ENCODE measurements at places on chromosomes 12 and 14.

DNA sequence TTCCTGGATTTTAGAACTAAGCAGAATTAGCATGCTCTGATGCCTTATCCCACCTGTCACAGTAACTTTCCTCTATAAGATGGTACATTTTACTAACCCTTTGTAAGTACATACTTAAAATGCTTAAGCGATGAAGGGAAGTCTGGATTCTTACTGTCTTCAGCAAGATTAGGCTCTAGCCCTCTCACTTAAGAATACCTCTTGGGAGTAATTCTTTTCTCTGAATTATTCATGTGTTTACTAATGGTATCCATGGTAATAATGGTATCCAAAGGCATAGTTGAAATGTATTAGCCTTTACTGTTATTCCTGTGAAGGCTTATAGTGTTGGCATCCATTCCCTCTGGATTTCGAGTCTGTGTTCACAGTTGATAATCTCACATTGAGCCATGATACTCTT is 176.9 kb downstream of the MON2 start:
- no peak for DNase-seq

GRCh38 chr12:52121824-52122539 is 42.5 kb downstream of the SMIM41 start:
- DNase-seq: peak; percentile 21

- DNase-seq: no peak
Measured at GRCh38 chr14:54440037-54440436, 1.1 kb downstream of the CNIH1 start.

DNA sequence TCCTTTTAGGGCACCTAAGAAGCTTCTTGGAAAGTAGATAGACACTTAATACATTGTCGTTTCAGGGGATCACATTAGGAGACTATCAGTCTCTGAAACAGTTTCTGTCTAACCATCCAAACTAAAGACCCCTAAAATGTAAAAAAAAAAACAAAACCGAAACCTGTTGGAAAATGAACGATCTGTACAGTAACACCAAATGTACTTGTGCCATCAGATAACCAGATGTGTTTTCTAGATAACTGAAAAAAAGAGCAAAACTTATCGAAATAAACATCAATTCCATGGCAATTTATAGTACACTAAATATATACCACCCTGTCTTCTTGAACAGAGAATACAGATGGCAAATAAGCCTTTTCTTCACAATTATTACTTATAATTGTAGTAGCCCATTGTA is 2.1 kb downstream of the LDHB start:
- DNase-seq: no peak

- no peak for DNase-seq
Measured at GRCh38 chr14:21526672-21527317, 649 bp upstream of the SALL2 start.

- no peak for DNase-seq
Measured at GRCh38 chr12:108637222-108637971, 3.7 kb upstream of the SELPLG start.

DNA sequence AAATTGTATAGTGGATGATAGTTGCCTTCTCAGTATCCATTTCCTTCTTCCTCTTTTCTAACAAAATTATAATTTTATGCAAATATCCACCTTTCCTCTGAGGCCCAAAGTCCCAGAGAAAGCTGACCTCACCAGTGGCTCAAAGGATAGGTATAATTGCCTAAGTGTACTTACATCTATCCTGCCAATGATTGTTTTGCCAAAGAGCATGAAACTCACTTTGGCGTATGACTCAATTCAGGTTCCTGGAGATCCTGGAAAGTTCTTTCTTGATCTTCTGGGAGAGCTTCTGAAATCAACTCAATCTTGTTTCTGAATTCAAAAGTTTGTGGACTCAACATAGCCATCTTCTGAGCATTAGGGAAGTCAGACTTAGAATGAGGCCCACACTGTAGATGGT is 10.5 kb upstream of the RBM25 start:
- DNase-seq: no peak

DNA sequence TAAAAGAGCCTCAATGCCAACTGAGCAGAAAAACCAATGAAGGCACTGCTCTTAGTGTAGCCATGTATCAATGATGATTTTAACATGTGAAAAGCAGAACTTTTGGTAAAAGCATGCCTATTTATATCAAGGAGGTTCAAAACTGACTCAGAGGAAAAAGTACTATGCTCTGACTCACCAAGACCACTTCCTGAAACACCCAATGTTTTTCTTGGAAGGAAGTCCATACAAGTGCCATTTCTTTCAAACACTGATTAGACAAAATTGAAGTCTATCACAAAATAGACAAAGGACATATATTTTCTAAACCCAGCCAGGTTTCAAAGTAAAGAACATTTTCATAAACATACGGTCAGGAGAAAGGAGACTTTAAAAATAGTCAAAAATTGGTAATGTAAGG is 88.6 kb downstream of the EPS8 start:
- no peak for DNase-seq

DNA sequence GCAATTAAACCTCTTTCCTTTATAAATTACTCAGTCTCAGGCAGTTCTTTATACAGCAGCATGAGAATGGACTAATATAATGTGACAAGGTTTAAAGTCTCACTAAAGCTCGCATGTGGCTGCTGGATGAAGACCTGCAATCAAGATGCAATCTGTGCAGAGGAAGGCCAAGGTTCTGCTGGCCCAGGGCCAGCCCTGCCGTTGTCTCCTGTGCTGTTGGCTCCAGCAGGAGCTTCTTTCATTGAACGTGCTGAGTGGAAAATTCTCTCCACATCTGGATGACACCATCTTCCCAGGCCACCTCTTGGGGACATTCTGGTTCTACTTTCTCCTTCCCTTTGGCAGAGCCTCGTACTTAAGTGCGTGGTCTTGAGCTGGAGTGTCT is 742.2 kb downstream of the VRK1 start:
- no peak for DNase-seq

DNA sequence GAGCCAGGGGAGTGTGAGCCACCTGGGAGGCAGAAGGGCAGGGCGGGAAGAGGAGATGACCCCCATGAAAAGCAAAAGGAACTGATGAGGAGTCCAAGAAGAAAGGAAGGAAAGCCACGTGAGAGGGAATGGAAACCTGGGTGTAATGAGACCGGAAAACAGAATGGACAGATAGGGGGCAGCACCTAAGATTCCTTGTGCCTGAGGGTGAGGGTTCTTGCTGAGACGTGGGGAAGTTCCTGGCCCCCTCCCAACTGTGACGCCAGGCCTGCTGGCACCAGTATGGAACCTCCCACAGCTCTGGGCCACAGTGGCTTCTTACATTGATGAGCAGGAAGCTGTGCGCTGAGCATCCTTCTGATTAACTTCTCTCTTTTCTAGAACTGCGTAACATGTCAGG is 30.8 kb downstream of the TTC7B start:
- DNase-seq: no peak

DNA sequence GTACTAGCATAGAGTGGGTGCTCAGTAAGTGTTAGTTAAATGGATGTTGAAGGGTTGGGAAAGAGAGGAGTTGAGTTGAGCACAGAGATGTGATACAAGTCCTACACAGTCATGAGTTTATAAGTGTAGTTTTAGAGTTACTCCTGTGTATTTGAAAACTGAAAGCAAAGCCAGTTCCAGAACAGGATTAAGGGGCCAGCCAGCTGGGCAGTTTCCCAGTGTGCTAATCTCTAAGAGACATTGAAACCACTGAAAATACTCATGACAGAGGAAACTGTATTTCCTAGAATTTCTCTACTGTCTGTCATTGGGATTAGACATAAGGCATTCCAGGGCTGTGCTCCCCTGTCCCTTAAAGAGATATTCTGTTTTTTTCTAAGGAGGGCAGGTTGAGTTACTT is 101.0 kb downstream of the DERA start:
- DNase-seq: no peak

DNA sequence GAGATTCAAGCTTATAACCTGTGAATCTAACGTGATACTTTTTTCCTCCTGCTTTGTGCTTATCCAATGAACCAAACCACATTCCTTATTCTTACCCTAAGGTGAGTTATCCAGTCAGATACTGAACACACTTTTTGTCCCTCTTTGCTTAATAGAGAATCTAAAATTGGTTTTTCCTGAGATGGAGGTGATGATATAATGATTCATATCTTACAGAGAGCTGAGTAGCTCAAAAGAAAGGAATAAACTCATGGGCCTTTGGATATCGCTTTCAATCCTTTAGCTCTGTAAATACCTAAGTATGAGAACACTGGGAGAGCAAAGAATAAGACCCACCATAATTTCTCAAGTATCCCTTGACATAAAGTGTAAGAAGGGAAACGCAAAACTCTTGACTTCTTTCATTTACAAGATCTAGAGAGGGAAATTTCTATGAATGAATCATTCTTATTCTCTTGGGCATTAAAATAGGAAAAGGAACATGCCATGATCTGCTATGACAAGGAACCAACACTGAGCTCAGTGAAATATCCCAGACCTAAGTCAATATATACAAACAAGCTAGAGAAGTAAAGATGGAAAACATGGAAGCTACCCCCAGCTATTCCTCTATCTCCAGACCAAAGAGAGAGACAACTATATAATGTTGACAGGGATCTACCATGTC is 81.8 kb upstream of the STAC3 start:
- DNase-seq: no peak

GRCh38 chr14:67464879-67465278 is 23.6 kb downstream of the TMEM229B start:
- DNase-seq: no peak

- DNase-seq: no peak
Measured at GRCh38 chr12:53290661-53291060, 4.7 kb upstream of the PFDN5 start.

DNA sequence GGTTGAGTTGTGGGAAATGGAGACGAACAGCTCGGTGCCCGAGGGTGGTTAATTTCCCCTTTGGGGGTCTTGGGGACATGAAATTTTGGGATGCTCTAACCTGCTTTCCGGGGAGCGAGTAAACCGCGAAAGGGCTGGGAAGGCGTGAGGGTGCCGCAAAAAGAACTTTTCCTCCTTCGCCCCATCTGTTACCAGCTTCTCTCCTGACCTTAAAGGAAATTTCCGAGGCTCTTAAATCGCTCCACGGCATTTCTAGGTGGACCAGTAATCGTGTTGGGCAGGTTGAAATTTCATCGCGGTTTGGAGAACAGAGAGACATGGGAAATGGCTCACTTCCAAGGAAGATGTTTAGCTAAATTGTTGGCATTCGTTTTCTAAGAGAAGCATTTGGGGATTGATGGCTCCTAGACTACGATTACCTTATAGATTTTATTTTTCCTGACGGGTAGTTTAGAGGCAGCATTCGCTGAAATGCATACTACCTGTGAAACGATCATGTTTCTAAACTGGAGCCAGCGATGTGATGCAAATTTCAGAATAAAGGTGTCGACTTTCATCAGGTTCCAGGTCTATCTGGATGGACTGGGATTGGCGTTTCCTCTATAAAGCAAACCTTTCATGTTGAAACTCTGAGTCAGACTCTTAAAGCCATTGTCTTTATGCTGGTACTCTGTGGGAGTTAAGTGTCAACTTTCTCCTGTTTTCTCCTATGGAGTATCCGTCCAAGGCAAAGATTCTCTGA is 414.5 kb downstream of the PCNX1 start:
- DNase-seq: no peak

- no peak for DNase-seq
Measured at GRCh38 chr14:100056964-100057795, 8.0 kb upstream of the EVL start.

DNA sequence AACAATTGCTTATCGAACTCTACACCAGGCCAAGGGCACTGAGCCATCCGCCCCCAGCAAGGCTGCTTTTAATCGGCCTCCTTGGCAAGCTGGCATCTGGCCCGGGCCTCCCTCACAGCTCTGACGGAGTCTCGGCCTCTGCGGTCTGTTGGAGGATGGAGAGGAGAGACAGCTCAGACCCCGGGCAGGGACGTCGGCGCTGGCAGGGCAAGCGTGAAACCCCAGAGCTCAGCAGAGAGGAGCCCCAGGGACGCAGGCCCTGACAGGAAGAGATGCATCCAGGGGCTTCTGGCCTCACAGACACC is 17.5 kb downstream of the CAMKK2 start:
- DNase-seq: no peak

GRCh38 chr14:64515053-64515452 is 10.5 kb downstream of the ZBTB1 start:
- no peak for DNase-seq

GRCh38 chr12:24560192-24560775 is 388.6 kb downstream of the BCAT1 start:
- no peak for DNase-seq

DNA sequence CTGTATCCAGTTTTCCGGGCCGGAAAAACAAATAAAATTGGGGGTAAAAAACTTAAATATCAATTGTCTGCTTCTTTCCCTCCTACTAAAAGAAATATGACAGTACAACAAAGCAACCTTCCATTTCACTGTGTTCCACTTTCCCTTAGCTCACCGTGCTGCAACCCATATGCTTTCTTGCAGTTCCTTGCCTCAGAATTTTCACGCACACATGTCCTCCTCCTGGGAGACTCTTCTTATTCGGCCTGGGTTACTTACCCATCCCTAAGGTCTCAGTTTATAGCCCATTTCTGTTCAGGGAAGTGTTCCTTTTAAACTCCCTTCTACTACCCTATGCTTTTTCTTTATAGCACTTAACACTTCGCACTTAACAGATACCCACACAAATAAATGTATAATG is 4.5 kb upstream of the MAGOHB start:
- no peak for DNase-seq
